ENCODE measurements at places on chromosomes 2 and 18.

GRCh38 chr18:26802330-26803200 lies 62.9 kb downstream of the AQP4 start:
- no peak for DNase-seq

DNA sequence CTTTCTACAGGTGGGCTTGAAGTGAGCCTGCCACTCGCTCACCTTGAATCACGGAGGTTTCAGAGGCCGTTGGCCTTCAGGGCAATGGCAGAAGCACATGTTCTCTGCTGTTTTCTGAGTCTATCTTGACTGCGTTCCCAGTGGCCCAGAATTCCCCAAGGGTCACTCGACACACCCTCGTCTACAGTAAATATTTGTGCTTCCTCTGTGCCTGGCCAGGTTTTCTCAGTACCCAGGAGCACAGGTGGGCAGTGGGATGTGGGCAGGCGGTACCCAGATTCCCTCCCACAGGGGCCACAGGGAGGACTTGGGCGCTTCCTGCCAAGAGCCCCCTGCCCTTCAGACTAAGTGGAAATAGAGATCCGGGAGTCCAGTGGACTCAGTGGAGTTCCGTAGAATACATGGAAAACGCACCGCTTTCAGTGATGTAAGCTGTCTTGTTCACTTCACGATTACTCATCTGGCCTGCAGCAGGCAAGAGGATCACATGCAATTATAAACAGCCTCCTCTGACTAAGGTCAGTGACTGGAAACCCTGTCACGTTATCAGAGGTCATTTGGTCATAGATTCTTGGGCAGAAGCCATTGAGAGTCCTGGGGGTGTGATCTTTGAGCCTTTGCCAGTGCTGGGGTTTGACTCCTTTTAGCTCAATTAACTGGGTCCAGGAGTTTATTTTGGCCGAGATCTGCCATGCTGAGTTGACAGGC lies 179.8 kb downstream of the NEDD4L start:
- DNase-seq, result no peak

GRCh38 chr2:202060218-202060617 lies 12.8 kb upstream of the KIAA2012 start:
- no peak for DNase-seq

- DNase-seq, result no peak
Measured at GRCh38 chr2:236928380-236929037, 157.2 kb upstream of the COPS8 start.

DNA sequence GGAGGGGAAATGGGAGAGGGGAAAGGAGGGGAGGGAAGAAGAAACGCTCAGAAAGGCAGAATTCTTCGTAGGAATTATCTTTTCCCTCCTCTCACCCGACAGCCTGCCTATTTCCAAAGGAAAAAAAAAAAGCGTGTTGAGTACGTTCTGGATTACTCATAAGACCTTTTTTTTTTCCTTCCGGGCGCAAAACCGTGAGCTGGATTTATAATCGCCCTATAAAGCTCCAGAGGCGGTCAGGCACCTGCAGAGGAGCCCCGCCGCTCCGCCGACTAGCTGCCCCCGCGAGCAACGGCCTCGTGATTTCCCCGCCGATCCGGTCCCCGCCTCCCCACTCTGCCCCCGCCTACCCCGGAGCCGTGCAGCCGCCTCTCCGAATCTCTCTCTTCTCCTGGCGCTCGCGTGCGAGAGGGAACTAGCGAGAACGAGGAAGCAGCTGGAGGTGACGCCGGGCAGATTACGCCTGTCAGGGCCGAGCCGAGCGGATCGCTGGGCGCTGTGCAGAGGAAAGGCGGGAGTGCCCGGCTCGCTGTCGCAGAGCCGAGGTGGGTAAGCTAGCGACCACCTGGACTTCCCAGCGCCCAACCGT lies at the start of gene GAD1:
Gene GAD1 (plus strand): TSS at position 384 of the 589 bp plus-strand sequence. CDS start 1,705 bp downstream, outside the sequence.
- DNase-seq, result peak; percentile 40

- DNase-seq, result no peak
Measured at GRCh38 chr2:181380581-181380980, 76.6 kb upstream of the ITGA4 start.
